ENCODE measurements at places on chromosomes 1 and 21.
A peak's percentile ranks its signal among the peaks of the same experiment; 100 is the strongest.

DNA sequence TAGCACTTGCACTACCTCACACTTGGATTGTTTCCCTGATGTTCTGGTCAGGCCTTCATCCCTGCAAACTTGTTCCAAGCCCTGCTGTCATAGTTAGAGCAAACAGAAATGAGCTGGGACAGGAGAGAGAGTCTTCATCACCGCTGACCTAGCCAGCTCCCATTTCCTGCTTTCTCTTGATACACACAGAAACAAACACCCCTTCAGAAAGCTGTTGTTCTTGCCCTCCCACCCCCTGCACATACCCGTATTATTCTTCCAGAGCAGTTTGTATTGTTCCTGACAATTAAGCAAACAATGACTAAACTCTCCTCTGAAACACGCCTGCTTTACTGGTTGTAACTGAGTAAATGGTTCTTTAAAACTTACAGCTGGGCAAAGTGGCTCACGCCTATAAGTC, 2.9 kb upstream of the SYT2 start:
- DNase-seq = no peak

DNA sequence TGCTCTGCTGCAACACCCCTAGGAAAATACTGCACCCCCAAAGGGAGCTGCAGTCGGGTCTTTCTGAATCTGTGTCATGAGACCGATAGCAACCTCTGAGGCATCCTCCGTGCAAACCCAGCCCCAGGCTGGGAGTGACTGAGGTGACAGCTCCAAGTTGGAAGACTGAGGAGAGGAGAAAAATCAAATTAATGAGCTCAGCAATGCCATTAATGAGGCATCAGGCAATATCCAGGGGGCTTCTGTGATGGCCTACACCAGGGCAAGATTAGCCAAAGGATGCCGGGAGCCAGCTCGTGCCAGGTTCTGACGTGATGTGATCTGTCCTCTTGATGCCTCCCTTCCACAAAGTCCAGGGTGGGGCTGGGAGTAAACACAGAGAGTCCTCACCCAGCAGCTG, 30.8 kb upstream of the PSMB2 start:
- DNase-seq = no peak

- DNase-seq = no peak
Observed at GRCh38 chr1:85484264-85484663, 19.3 kb upstream of the DDAH1 start.

DNA sequence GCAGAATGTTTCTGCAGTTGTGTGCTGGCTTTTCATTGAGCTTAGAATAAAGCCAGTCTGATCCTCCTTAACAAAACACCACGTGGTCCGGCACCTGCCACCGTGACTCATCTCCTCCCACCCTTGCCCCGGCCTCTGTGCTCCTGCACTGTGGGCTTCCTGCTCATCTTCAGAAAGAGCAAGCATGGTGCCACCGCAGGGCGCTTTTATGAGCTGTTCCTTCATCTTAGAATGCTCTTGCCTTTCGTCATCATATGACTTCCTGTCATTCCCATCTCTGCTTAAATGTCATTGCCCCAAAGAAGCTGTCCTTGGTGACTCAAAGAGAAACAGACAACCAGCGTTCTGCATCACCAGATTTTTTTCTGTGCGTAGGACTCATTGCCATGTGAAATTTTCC, 117.8 kb downstream of the HHAT start:
- no peak for DNase-seq

DNA sequence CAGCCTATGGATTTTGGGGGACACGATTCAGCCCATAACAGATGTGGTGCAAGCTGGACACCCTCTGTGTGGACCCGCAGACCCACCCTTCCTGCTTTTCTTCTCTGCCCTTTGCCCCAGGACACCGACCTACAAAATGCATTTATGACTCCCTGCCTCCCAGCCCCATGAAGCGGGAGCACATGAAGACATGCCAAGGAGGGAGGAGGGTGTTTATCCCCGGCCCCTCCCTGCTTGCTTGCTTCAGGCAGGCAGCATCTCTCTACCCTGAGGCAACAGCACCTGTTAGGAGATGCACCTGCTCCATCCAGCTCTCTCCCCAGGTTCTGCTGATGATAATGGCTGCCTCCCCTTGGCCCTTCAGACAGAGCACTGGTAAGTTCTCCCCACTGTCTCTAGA, 187.5 kb downstream of the PSMG1 start:
- DNase-seq = no peak

- no peak for DNase-seq
Observed at GRCh38 chr1:152960452-152961044, 9.9 kb upstream of the SPRR4 start.

GRCh38 chr1:17614586-17614985, 75.1 kb downstream of the ARHGEF10L start:
- DNase-seq = no peak

GRCh38 chr1:165284454-165284853, 72.1 kb downstream of the LMX1A start:
- no peak for DNase-seq

- DNase-seq = no peak
Observed at GRCh38 chr21:31879241-31879650, 6.4 kb downstream of the HUNK start.

GRCh38 chr1:117177376-117177775, 33.4 kb downstream of the VTCN1 start:
- no peak for DNase-seq

DNA sequence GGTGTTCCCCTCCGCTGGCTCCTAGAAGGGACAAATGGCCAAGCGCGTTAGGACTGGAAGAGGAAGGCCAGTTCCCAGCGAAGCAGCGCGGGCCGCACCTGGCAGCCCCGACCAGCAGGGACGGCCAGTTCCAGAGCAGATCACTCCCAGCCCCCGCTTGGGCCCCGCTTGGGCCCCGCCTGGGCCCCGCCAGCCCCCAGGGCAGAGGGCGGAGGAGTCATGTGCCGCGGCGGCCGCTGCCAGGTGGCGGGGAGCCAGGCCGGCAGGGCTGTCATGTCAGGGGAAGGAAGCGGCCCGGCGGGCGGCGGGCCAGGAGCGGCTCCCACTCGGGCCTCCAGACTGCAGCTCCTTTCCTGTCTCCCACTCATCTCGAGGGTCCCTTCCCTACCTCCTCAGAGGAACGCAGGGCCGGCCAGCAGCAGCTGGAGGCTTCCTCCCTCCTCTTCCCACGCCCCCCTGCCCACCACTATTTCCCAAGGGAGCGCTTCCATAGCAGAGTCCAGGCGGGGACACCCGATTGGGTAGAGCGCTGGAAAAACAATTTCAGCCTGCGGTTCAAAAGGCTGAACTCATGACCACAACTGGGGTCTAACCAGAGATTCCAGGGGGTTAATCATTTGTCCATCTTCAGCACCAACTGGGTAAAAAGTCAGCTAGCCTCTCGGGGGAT, 16.5 kb downstream of the ZNF697 start:
- peak; percentile 87 for DNase-seq

GRCh38 chr1:40563266-40563665, 31.8 kb downstream of the ZNF684 start:
- DNase-seq = no peak

All from skeletal muscle cell (primary cell).